Hematopoietic multipotent progenitor cell treated with erythropoietin and hydrocortisone succinate and interleukin-3 and kit ligand, for 4 days (in vitro differentiated cells): ENCODE measurements at places on chromosomes 3 and 15.
A peak's percentile ranks its signal among the peaks of the same experiment; 100 is the strongest.

GRCh38 chr3:65785065-65785645, 253.6 kb downstream of the MAGI1 start:
- peak; percentile 72 for DNase-seq

- DNase-seq: peak; percentile 28
Measured at GRCh38 chr3:42975456-42975855, 3.7 kb upstream of the GASK1A start.

DNA sequence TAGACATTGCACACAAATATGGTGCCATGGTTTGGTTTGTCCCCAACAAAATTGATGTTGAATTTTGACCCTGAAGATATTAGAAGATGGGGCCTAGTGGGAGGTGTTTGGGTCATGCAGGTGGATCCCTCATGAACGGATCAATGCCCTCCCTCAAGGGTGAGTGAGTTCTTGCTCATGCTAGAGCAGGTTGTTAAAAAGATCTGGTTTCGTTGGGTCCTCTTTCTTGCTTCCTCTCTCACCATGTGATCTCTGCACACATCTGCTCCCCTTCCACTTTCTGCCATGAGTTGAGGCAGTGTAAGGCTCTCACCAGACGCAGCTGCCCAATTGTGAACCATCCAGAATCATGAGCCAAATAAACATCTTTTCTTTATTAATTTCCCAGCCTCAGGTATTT, 87.8 kb upstream of the MDFIC2 start:
- DNase-seq: no peak

GRCh38 chr3:65927576-65927975, 111.1 kb downstream of the MAGI1 start:
- no peak for DNase-seq

- no peak for DNase-seq
Measured at GRCh38 chr3:173690542-173691180, 293.1 kb downstream of the NLGN1 start.

- DNase-seq: no peak
Measured at GRCh38 chr3:124292329-124292728, 300.4 kb upstream of the ROPN1 start.

DNA sequence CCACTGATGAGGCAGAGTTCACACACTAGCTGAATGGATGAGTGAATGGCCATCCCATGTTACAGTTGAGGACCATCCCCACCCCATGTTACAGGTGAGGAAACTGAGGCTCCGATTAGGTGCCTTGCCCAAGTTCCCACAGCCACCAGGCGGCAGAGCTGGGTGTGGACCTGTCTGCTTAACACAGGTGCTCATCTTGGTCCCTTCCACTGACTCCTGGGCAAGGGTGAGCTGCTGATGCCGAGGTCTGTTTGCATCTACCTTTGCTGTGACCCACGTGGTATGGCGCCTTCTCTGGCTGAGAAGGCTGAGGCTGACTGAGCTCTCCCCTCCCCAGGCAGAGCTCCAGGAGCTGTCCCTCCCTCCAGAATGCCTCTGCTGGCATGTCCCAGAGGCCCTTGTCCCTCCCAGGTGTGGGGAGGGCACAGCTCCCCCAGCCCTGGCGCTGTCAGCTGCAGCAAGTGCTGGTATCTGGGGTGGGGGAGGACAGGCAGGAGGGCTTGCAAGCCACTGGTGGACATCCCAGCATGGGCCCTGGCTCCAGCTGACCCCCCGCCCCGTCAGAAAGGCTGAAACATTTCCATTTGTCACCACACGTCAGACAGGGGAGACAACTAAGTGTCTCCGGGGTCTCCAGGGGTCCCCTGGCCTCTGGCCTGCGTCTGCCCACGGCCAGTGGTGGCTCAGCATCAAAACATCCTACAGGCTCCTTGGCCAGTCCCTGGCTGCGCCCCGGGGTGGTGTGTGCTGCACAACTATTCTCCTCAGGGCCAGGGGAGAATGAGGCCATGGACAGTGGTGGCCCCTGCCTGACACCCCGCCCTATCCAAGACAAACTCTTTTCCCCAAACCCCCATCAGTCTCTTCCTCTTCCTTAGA, 105.4 kb downstream of the ADCY5 start:
- DNase-seq: no peak

- no peak for DNase-seq
Measured at GRCh38 chr15:39631357-39631756, 50.5 kb downstream of the THBS1 start.

DNA sequence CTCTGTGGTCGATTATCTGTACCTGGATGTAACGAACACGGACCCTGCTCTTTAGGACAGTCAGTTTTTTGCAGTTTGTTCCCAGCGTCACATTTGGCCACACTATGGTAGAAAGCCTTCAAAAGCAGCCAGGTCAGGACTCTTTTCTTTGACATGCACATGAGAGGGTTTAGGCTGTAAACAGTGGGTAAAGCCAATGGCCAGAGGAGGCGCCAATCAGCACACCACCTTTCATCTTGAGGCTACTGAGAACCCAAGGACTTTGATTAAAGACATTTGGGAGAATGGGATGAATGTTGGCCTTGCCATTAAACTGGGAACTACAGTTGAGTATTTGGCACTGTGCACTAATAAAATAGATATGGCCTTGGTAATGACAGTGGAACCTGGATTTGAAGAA, 225.9 kb downstream of the OXSM start:
- DNase-seq: no peak

GRCh38 chr3:8834974-8835373, 65.6 kb upstream of the OXTR start:
- no peak for DNase-seq
